Stimulated activated CD4-positive, alpha-beta T cell treated with anti-CD3 and anti-CD28 coated beads, Interleukin-1b, Interleukin-23, amount 100 ng/mL, for 1 hour (primary cell): ENCODE measurements at places on chromosomes 5 and 9.

GRCh38 chr5:76099756-76100155, 16.6 kb downstream of the SV2C start:
- DNase-seq: no peak

- DNase-seq: no peak
Measured at GRCh38 chr9:92942688-92943616, 4.4 kb upstream of the FGD3 start.

DNA sequence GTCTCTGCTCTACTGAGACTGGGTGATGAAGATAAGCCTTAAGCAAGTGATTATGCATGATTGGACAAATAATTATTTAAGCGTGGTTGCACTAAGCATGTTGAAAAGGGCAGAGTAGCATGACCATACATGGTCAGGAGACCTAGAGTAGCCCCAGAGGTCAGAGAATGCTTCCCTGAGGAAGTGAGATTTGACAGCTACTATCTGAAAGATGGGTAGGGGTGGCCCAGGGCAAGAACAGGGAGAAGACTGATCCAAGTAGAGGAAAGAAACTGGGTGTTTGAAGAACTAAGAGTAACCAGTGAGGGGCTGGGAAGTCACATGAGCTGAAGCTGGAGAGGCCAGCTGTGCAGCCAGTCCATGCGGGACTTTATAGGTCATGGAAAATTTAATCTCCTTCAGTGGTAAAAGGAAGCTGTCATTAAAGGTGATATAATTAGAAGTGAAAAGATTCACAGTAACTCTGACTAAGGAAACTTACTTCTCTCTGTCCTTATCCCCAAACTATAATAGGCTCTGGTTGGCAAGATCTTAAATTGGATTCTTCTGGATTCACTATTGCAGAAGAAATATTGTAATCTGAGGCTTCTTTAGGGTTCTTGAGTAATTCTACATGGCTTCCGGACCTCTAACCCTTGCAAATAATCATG, 35.2 kb downstream of the YIPF5 start:
- DNase-seq: no peak

DNA sequence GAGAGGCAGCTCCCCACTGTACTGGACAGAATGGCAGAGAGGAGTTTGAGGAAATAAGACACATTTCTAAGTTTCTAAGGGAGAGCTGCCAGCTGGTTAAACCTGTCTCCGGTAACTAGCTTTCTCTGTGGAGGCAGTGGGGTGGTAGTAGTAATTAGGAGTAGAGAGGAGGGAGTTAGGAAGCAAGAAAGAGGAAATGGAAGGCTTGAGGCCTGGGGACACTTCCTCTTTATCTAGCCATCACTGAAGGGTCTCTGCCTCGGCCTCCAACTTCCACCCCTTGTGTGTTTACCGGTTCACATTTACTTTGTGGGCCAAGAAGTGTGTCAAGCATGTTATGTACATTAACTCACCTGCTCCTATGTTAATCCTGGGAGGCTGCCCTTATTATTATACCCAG, 462.2 kb upstream of the DMAC1 start:
- no peak for DNase-seq

DNA sequence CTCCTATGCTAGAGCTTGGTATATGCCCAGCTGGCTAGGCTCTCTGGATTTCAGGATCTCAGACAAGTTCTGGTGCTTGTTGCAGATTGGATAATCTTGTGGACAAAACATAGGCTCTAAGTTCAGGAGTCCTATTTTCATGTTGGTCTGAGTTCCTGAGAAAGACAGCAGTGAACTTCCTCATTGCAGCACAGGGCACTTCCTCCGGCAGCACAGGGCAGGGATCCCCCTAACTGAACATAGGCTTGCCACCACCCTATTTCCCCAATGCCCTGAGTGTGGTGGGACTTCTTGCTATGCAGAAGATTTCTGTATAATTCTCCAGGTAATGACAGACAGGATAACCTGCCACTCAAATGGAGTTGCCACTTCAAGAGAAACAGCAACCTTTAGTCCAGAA, 220.1 kb downstream of the PIK3R1 start:
- DNase-seq: no peak

GRCh38 chr5:170183816-170184687, 48.7 kb upstream of the C5orf58 start:
- DNase-seq: no peak

GRCh38 chr9:85212887-85213286, 528.9 kb downstream of the AGTPBP1 start:
- no peak for DNase-seq

DNA sequence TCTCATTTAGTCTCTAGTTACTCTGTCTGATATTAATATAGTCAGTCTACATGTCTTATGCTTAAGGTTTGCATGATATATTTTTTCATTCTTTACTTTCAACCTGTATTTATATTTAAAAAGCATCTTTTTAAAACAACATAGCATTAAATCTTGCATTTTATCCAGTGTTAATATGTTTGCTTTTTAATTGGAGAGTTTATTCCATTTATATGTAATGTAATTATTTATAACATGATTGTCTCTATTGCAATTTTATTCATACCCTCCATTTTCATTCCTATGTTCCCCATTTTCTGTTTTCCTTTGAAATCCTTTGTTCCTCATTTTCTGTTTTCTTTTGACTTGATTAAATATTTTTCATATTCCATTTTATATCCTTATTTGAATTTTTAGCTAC, 13.3 kb downstream of the PCDHB15 start:
- no peak for DNase-seq

DNA sequence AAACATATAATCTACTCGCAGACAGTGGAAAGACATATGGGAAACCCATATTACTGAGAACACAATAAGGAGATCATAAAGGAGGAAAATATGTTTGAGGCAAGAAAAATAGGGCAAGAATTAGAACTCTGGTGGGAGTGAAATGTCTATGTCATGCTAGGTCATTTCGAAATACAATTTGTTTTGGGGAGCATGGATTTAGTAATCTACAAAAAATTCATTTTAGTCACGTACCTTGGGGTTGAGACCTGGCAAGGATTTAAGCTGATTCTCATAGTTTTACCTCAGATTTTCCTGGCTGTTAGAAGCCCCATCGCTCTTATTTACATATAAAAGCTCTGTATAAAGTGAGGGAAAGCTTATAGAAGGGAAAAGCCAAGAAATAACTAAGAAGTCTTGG, 11.5 kb upstream of the CSNK1G3 start:
- no peak for DNase-seq

- DNase-seq: no peak
Measured at GRCh38 chr5:98521821-98522220, 251.6 kb upstream of the RGMB start.

GRCh38 chr5:58759745-58760144, 176.9 kb downstream of the RAB3C start:
- no peak for DNase-seq

DNA sequence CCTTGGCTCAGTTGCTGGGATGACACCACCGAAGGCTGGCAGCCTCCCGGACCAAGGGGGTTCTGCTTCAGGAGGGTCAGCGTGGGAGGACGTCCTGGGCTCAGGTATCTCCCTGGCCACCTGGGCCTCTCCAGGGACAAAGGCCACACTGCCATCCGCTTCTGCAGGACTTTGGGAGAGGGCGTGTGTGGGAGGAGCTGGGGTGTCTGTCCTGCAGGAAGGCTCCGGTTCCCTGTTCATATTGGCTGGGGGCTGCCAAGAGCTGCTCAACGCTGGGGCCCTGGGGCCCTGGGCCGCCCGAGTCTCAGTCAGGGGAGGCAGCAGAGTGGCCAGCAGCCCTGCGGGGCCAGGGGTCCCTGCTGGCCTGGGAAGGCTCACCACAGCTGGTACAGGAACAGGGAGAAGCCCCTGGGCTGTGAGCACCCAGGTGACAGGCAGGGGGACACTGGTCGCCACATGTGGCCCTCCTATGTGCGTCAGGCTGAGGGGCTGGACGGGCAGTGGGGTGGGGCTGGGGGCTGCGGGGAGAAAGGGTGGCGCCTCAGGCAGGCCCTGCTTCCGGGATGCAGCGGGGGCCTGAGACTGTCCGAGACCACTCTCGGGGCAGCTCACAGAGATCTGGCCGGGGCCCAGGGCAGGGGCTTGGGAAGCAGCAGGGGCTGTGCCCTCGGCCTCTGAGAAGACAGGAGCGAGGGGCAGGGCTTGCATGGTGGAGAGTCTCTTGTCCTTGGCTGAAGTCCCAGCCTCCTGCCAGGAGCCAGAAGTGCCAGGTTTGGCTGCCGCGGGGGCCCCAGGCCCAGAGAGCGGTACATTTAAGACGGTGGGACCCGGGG, 4.9 kb upstream of the CARD9 start:
- no peak for DNase-seq

- DNase-seq: no peak
Measured at GRCh38 chr9:25207402-25208195, 470.6 kb downstream of the TUSC1 start.

GRCh38 chr5:172224996-172225395, 31.0 kb downstream of the EFCAB9 start:
- DNase-seq: no peak

- DNase-seq: no peak
Measured at GRCh38 chr5:50300878-50301277, 140.2 kb downstream of the EMB start.

- no peak for DNase-seq
Measured at GRCh38 chr5:83921666-83922193, 201.1 kb upstream of the HAPLN1 start.

GRCh38 chr5:6785161-6785860, 72.1 kb downstream of the TENT4A start:
- no peak for DNase-seq

GRCh38 chr9:134275375-134275774, 50.9 kb upstream of the RXRA start:
- no peak for DNase-seq

- DNase-seq: peak; percentile 29
Measured at GRCh38 chr5:157312492-157312891, 46.6 kb downstream of the CYFIP2 start.

- DNase-seq: no peak
Measured at GRCh38 chr5:145988993-145989392, 52.6 kb downstream of the SH3RF2 start.

DNA sequence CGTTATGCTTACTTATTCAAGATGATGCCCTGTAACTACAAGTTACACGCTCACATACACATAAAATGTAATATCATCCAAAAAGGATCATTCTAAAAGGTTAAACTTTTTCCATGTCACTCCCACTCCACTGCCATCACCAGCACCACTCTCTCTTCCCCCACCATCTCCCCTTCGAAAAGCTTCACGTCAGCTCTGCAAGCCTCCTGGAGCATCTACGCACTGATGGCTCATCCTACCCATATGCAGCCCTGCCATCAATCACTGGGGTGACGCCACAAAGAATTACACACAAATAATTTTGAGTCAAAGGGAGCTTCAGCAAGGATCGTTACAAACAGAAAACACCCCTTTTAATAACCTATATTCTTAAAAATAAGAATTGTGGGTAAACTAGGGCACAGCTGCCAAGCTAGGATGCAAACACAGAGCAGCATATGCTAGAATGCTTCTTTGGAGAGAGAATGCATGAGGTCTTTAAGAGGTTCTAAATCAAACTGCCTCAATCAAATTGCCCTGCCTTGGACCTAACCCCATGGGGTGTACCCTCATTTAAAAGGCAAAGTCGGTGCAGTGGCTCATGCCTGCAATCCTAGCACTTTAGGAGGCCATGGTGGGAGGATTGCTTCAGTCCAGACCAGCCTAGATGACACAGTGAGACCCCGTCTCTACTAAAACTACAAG, 56.1 kb downstream of the SHB start:
- DNase-seq: no peak

- DNase-seq: no peak
Measured at GRCh38 chr5:123367739-123368138, 55.5 kb downstream of the CEP120 start.

GRCh38 chr9:112203536-112203935, 28.4 kb upstream of the SUSD1 start:
- DNase-seq: no peak

- no peak for DNase-seq
Measured at GRCh38 chr9:136333045-136333444, 5.7 kb downstream of the GPSM1 start.

- DNase-seq: no peak
Measured at GRCh38 chr9:83367326-83367725, 170.9 kb downstream of the FRMD3 start.

- no peak for DNase-seq
Measured at GRCh38 chr9:110538647-110539041, 40.9 kb downstream of the SVEP1 start.

- DNase-seq: no peak
Measured at GRCh38 chr9:89781838-89782540, 177.2 kb downstream of the GADD45G start.

DNA sequence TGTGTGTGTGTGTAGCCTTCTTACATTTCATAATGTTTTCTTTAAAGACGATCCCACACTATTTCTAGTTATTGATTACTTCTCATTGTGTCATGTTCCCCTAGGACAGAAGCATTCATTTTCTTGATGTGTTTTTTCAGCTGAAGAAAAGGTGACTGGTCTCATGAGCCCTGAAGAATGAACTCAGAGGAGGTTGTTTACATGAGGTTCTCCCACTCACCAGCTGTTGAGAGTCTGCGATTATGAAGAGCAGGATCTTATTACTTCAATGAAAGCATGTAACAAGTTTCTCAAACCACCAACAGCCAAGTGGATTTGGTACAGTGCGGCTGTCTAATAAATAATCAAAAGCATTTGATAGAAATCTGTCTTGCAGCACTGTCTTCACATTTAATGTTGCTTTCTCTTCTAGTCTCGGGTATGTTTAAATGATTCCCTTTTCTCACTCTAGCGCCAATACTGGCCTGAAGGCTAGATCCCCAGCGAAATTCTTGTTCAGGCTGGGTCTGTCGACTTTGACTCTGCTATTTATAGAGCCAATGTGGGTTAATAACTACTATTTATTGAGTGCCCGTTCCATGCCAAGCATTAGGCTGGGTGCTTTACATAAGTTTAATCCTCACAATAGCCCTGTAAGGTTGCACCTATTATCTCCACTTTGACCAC, 9.6 kb upstream of the FSD1L start:
- no peak for DNase-seq

DNA sequence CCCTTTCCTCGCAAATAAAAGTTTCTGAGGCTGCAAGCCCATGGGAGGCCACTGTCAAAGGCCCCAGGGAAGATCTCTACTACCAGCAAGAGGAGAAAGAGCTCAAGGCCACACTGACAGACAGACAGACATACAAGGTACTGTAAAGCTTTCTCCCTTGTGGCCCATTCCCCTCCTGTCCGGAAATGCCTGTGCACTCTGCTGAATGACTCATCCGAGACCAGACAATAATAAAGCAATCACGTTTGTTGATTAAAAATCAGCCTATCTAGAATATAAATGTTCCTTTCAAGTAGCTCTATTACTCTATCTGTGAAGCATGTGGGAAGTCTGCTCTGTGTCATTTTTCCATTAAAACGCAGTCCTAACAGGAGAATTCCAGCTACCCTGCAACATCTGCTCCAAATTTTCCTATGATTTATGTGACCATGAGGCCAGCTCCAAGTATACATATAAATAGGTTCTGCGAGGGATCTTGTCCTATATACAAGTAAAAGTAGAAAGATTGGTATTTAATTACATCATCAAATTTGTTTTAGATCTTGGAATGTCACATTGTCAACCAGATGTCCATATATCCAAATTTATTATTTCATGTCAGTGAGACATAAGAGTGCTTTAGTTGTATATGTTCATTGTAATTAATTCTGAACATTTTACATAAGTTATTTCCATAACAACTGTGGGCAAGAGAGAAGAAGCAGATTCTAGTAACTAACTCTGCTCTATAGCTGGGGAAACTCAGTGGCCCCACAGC, 34.7 kb upstream of the TGFBI start:
- no peak for DNase-seq
